Activated T-helper 1 cell treated with anti-CD3 and anti-CD28 coated beads, Interleukin-12 subunit alpha, Interleukin-12 subunit beta, Interleukin-2, Interleukin-4 antibody, amounts not matched to agents 30 ng/mL and 10 ng/mL and 1 ng/mL, durations not matched to agents 14 hours and 24 hours and 36 hours (primary cell): ENCODE measurements at places on chromosomes 4 and X. TPM values are rescaled to one million over a fixed set of nuclear protein-coding genes. Genes with fewer than 3 reads are reported as not detected.

The SSX4B gene
- not detected in 2 replicates for total RNA-seq

DNA sequence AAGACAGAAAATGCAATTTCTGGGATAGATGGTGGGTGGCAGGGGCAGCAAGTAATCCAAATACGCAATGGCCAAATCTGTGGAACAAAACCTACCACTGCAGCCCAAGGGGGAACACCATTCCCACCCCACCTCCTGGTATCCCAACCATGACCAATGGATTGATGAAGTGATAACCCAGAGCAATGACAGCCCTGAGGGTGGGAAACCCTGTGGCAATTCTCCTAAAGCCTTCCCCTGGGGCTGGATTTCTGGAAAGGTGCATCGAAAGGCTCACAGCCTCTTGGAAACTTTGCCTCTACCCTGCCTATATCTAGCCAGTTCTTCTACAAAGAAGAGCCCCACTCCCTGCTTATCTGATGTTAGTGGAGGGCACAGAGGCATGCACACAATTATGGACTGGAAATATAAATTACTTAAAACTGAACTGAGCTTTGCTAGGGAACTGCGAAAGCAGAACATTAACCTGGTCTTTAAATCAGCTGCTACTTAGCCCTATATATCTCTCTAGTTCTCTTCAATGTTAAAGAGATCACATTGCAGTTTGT, 59.9 kb upstream of the TXK start:
- no peak for DNase-seq

DNA sequence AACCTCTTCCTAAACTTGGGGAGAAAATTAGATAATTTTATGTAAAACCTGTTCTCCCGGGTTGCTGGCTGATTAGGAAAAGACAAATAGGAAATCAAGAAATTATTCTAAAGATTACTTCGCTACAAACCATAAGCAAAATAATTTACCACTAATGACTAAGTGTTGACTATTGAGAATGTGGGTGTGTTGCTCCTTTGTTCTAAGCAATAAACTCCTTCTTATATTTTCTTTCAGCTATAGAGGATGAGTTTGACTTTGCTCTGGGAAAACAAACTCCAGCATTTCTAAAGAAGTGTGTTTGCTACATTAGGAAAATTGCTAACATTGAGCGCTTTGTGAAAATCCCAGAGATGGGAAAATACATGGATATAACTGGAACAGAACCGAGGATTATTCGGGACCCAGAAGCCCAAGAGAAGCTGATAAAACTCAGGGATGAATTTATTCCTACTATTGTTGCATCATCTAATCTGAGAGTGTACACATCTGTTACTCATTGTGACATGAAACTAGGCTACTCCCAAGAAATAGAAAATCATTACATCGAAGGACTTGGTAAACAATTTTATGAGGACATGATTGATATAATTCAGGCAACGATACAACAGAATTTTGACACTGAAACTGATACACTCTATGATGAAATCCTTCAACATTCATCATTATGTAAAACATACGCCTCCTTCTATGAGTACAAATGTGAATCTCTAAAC, 194.2 kb downstream of the NWD2 start:
- no peak for DNase-seq

The MTTP gene
- 0.29 TPM in 1 of 2 replicates, not detected in the other for total RNA-seq

The GLOD5 gene
- total RNA-seq, result not detected in 2 replicates

- DNase-seq, result peak; percentile 31
These were observed 9.7 kb upstream of the GEMIN8 start for GRCh38 chrX:14039344-14039743.

GRCh38 chr4:8472689-8473197, 32.2 kb downstream of the TRMT44 start:
- no peak for DNase-seq

DNA sequence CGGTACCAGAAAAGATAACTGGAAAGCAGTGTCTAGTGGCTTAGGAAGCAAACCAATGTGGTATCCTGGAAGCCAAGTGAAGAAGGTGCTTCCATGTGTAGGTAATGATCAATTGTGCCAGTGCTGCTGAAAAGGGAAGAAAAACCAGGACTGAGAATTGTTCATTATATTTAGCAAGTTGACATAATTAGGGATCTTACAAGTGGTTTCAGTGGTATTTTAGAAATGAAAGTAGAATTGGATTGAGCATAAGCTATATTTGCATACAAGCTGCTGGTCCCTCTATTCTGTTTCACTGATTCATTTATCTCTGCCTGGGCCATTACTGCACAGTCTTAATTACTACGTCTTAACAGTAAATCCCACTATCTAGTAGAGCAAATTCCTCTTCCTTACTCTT, 32.3 kb downstream of the PRDM8 start:
- DNase-seq, result no peak

The LRBA gene
- 54.2 and 60.7 TPM in 2 replicates for total RNA-seq

- DNase-seq, result no peak
These were observed 37.0 kb downstream of the RCHY1 start for GRCh38 chr4:75477201-75477600.

- no peak for DNase-seq
These were observed 49.5 kb upstream of the ADRA2C start for GRCh38 chr4:3716631-3717235.

- no peak for DNase-seq
These were observed 16.6 kb downstream of the GPKOW start for GRCh38 chrX:49106930-49107329.

DNA sequence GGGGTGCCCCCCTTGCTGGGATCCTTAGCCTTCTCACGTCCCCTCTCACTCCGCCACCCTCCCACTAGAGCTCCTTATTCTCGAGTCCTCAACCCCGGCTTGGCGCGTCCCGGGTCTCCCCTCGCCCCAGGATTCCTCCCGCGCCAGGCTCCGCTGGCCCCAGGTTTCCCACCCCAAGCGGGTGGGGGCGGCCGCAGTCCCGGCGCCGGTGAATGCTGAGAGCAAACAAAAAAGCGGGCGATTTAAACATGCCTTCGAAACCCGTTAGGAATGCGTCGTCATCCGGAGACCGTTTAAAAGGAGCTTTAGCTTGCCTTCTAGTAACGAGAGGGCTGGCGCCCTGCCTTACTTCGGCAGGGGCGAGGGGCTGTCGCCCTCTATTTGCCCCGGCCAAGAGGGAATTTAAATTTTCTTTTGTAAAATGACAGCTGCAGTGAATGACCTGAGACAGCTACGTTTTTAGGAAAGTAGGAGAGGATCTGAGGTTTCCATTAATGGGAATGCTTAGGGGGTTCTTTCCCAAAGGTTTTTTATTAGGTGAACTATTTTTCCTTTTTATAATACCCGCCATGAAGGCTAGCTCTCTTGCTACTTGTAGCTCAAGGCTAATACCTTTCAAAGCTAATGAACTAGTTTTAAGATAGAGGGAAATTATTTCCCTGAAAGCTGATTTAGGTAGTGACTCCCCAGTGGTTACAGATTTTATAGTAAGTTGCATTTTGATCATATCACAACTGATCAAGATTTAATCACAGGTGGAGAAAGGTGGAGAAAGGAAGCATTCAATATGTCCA, 3.1 kb downstream of the JADE1 start:
- DNase-seq, result peak; percentile 37

- no peak for DNase-seq
These were observed 28.1 kb upstream of the MAMLD1 start for GRCh38 chrX:150334981-150335380.

The NUDT10 gene
- total RNA-seq, result 0.20 and 0.57 TPM in 2 replicates

DNA sequence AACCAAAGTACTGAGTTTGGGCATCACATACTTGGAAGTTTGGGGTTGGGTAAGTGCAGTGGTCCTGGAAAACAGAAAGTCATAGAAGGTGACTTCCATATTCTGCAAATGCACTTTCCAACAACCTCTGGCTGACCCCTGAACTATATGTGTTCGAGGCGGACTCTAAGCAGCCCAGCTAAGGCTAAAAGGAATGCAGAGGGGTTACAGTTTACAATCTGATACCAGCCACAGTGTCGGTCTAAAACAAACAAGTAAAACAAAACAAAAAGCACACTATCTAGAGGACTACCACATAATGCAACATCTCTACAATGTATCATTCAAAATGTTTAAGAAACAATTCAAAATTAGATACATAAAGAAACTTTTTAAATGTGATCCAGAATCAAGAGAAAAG, 185.6 kb downstream of the ADAMTS3 start:
- no peak for DNase-seq

DNA sequence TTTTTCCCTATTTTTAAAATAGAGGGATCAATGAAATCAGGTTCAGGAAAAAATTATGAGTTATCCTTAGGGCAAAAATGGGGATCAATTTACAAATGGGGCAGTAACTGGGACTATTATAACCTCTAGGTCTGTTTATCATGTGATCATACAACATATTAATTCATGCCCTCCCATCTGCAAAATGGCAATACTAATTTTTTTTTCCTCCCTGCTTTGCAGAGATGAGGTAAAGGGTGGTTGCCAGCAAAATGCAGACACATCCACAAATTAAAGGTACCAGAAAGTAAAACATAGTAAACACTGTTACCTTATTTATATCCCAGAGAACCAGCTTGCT, 467 bp downstream of the HSD17B11 start:
- DNase-seq, result no peak

The TMEM185A gene
- 18.7 and 25.5 TPM in 2 replicates for total RNA-seq

The FOXR2 gene
- not detected in 2 replicates for total RNA-seq

- no peak for DNase-seq
These were observed 72.6 kb downstream of the FAM53A start for GRCh38 chr4:1611501-1611870.

- DNase-seq, result no peak
These were observed 540.0 kb downstream of the SPRY1 start for GRCh38 chr4:123936621-123937043.

The ALG13 gene
- total RNA-seq, result 53.4 and 57.6 TPM in 2 replicates

GRCh38 chrX:22193851-22194659, 78.7 kb upstream of the CBLL2 start:
- no peak for DNase-seq

DNA sequence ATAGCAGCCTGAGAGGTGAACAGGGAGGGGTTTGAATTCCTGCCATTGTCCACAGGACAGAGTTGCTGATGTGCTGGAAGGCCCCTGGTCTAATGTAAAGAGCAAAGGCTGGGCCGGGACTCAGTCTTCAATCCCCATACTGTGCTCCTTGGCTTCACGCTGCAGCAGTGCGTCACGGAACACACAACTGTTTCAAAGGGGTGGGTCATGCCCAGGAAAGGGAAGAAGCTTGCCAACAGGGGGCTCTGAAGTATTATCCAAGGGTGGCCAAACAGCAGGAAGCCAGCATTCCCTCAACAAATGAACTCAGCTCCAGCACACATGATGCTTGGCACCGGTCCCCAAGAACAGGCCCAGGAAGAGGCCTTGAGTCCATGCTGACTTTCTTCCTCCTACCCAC, 122.5 kb downstream of the NFKB1 start:
- DNase-seq, result no peak

The GLRB gene
- not detected in 2 replicates for total RNA-seq

DNA sequence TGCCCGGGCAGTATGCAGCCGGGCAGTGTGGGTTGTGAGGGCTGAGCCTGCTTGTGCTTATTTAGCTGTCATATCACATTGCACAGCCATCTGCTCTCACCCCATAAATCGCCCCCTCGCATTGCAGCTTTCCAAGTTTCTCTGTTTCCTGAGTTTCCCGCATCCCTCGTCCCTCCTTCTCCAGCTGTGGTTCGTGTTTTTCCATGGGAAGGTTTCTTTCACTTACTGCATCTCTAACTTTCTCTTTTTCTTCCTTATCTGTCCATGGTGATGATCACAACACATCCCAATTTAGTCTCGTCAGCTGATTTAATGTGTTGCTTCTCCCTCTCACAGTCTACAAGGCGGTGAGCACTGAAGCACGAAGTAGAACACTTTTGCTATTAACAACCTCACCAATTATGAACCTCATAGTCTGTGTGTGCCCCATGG, 118.1 kb downstream of the ENPP6 start:
- no peak for DNase-seq

DNA sequence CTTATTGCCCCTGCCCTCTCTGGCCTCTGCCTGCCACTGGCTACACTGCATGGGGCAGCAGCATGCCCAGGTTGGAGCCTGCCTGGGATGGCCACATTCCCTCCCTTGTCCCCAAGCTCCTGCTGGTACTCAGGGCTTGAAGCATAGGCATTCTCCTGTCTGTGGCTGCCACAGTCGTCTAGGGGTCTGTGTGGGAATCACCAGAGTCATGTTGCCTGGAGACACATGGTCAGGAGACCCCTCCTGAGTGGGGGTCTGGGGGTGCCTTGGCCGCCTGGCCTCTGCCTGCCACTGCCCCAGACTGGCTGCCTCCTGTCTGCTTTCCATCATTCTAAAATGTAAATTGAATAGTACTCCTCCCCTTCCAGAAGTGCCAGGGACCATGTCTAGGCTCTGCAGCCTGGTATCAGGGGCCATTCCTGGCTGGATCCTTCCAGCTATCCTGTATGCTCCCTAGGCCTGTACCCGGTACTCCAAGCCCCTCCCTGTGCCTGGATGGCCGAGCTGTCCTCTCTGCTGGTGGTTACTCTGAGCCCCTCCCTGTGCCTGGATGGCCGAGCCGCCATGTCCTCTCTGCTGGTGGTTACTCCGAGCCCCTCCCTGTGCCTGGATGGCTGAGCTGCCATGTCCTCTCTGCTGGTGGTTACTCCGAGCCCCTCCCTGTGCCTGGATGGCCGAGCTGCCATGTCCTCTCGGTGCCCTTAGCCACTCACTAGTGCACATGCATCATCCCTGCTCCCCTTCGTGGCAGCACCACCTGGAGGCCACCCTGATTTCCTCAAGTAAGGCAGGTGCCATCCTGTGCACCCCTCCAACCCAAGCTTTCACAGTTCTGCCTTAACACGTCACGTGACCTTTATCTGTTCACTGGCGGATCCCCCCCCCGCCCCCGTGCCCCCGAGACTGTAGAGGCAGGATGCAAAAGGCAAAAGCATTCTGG, 5.5 kb upstream of the NKX1-1 start:
- no peak for DNase-seq

- no peak for DNase-seq
These were observed 8.7 kb upstream of the PJA1 start for GRCh38 chrX:69173906-69174305.

DNA sequence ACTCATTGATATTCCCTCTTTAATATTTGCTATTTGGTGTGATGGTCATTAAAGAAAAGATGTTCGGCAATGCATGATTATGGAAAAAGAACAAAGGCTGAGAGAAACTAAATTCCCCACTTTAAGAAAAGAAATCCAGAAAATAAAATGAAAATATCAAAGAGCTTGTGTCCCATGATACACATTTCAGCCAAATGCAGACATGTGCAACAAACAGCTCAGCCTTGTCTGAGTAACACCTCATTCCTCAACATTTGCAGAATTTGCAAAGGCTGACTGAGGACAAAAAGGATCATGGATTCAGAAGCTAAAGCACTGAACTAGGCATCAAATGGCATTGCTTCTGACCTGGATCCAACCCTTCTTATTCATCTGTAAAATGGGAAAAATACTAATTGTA, 281.0 kb downstream of the RAB28 start:
- no peak for DNase-seq

The CSAG2 gene
- total RNA-seq, result 0.31 TPM in 1 of 2 replicates, not detected in the other

DNA sequence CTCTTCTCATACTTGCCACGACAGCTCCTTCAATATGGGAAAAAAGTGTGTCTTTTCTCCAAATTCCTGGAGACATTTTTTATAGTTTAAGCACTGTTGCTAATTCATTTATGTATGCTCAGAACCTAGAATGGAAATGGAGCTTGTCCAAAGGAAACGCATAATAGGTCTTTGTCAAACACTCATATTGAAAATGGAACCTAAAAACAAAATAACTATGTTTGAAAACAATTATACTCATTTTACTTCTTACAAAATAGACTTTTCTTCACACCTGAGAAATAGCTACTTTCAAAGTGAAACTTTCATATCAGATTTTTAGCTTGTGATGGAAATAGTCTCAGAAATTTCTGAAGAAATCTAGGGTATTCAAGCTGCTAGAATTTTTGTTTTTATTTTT, 529.7 kb upstream of the BOD1L1 start:
- no peak for DNase-seq

- DNase-seq, result no peak
These were observed 49.1 kb downstream of the SH3RF1 start for GRCh38 chr4:169221662-169222061.

- no peak for DNase-seq
These were observed 266.2 kb downstream of the PPP3CA start for GRCh38 chr4:101081166-101081565.
